ENCODE measurements at places on chromosomes 7 and 10.
A peak's percentile ranks its signal among the peaks of the same experiment; 100 is the strongest.

DNA sequence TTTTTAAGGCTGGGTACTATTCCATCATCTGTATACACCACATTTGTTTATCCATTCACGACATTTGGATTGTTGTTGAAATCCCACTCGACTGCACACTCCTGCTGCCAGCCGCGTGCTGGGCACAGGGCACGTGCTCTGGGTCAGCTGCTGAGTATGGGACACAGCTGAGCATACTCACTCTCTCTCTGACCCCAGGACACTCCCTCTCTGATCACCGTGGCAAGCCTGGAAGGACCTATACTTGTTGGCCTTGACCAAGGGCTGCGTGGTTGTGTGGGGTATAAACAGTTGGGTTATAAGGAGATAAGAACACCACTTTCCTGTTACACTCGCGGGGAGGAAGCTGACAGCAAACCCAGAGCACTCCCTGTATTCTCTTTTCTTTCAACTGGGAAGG lies 153.0 kb upstream of the RHEB start:
- DNase-seq = no peak

- DNase-seq = no peak
Measured at GRCh38 chr7:51198654-51199053, 118.0 kb downstream of the COBL start.

GRCh38 chr7:78224923-78225322 lies 426.4 kb downstream of the PHTF2 start:
- no peak for DNase-seq

GRCh38 chr7:130985361-130985760 lies 251.4 kb upstream of the KLF14 start:
- no peak for DNase-seq

- no peak for DNase-seq
Measured at GRCh38 chr7:69992938-69993337, 394.7 kb downstream of the AUTS2 start.

DNA sequence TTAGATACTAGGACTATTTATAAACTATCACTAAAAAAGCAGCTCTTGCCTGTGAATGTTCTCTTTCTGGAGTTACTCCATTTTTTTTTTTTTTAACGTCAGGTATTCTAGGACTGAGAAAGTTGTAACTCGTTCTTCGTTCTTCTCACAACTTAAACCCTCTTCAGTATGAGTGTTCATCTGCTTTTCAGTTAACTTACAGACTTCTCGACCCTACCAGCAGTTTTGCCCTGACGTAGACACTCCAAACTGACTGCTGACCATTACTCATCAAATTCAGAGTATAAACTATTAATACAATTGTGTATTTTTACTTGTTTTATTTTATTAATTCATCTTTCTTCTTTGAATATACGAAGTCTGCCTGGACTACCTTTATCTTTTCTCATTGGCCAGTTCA lies 353.1 kb downstream of the GPR37 start:
- DNase-seq = no peak

DNA sequence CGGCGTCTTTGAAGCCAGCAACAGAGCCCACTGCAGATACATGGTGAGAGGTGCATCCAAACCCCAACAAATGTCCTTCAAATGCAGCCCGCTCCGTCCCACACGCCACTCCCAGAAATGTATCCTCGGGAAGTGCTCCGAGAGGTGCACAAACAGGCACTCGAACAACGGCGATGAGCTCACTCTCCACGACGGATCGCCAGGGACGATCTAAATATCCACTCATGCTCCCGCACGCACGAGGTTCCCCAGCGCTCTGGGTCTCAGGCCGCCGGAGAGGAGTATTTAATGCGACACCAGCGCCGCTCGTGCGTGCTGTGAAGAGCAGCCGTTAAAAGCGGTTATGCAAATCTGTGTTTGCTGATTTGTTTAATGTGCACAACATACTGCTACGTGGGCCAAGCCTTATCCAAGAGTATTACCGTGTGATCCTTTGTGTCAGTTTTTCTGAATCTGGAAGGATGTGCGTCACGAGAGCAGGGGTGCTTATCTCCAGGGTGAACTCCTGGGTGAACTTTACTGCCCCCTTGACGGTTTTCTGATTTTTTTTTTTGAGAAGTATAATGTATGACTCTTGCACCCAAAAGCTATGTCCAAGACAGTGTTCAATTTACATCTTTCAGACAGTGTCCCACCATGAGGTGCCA lies 48.5 kb upstream of the PPP2R2D start:
- no peak for DNase-seq

GRCh38 chr10:87847550-87847949 lies 15.8 kb downstream of the KLLN start:
- DNase-seq = no peak

DNA sequence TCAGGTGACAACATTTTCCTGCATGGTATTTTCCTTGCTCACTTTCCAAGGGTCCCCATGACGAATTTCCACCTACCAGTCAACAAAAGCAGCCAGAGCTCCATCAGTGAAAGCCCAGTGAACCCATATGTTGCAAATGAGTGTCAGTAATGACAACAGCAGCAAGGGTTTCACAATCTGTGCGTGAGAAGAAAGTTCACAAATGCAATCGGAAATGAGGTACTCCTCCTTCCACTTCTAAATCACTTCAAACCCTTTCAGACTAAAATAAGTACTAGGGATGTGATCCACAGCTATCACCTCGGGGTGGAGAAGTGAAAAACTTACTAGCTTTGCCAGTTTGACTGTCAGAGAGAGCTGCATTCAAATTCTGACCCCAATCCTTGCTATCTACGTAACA lies 55.6 kb upstream of the BET1 start:
- no peak for DNase-seq

- no peak for DNase-seq
Measured at GRCh38 chr7:74164985-74165456, 9.1 kb upstream of the EIF4H start.

- DNase-seq = no peak
Measured at GRCh38 chr10:76115131-76115470, 683.7 kb downstream of the LRMDA start.

GRCh38 chr7:130369110-130369711 lies 11.1 kb upstream of the CPA1 start:
- peak; percentile 37 for DNase-seq

GRCh38 chr10:48935577-48935976 lies 4.1 kb downstream of the LRRC18 start:
- no peak for DNase-seq

- DNase-seq = peak; percentile 21
Measured at GRCh38 chr10:132519382-132520176, 18.0 kb upstream of the INPP5A start.

DNA sequence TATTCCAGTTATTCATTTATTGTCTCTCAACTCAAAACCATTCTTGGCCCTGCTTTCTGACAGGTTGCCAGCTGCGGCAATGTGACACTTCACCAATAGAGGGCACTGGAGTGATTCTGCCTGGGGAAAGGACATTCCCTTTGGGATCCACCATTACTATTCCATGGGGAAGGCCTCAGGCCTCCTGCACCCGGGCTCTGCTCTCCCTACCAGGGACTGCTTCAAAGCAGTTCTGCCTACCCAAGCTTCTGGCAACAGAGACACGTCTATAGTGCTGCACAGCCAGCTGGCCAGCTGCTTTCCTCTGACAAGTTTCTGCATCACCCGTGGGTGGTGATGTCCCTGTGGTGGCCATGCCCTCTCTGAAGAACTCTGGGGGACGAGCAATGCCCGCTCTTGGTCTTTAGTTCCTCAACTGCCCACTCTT lies 163.8 kb downstream of the ELMO1 start:
- no peak for DNase-seq

- DNase-seq = peak; percentile 55
Measured at GRCh38 chr7:108094933-108095710, 35.0 kb downstream of the LAMB4 start.

DNA sequence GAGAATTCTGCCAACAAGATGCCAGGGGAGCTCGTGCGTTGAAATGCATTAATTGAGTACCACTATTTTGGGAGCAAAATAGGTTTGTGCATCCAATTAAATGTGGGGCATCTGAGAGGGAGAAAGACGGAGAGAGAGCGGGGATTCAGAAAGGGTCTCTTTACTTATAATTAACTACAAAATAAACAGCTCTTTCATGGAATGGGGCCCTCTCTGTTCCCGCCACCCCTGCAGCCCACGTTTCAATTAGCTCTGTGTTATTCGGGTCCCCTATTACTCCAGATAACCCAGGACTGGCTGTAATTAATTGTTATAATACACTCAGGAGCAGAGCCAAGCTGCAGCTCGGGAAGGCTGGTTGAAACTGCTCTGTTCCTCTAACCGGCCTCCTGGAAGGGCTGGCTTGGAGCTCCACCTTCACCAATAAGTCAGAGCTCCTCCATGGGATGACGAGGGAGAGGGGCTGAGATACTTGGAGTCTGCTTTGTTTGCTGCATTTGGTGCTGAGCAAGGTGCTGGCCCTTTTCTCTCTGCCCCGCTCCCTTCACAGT lies 67.8 kb downstream of the CARD11 start:
- DNase-seq = no peak

- DNase-seq = no peak
Measured at GRCh38 chr10:78890506-78890905, 178.3 kb upstream of the ZMIZ1 start.

- DNase-seq = no peak
Measured at GRCh38 chr7:46864716-46865115, 717.2 kb downstream of the TNS3 start.

GRCh38 chr10:605632-606325 lies 83.7 kb downstream of the DIP2C start:
- no peak for DNase-seq

GRCh38 chr7:41685684-41686083 lies 17.2 kb downstream of the INHBA start:
- no peak for DNase-seq

DNA sequence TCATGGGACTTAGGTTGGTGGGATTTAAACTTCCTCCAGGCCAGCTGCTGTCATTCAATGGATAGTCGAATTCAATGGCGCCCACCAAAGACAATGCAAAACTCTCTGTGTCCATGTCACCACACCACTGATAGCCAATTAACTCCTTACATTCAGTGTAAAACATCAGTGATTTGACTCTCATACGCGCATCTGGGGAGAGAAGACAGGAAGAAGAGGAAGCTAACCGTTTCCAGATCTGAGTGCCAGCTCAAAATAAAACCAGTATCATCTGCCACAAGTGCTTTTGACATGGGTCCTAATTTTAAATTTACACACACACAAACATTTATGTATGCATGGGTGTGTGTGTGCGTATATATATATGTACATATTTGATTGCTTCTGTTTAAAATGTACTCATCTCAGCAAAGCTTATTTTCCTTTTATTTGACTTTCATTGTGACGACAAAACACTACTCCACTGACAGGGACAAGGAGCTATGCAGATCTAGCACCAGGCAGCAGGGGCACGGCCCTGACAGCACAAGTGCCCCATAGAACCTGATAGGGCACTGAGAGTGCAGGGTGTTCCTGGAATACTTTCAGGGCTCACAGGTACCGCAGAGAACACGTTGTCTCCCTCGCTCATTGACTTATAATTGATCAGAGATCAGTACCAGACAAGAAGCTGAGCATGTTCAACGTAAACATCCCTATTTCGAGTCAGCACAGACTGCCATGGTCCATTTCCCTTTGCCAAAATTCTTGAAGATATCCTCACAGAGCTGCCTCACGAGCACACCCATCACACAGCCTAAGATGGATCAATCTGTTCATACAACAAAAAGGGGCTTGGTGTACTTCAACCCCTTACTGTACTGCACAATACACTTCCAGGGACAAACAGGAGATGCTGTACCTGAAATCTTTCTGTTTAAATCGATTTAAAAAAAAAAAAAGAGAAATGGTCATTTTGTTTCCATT lies 176.1 kb downstream of the COBL start:
- no peak for DNase-seq

DNA sequence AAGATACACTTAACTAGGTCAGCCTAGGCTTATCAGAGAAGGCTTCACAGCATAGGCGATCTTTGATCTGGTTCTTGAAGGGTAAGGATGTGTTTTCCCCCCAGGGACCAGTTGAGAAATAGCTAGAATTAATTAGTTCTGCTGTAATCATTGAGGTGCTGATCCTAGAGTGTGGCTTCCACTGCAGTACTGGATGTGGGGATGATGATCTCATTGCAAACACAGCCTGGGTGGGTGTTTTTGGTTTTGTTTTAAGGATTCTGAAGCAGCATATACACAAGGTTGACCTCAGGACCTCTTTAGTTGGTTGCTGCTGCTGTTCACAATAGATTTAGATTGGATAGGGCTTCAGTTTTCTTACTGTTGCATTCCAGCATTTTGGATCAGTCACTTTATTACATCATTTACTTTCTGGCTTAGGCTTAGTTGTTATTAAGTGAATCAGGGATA lies 159.7 kb downstream of the AUTS2 start:
- no peak for DNase-seq

DNA sequence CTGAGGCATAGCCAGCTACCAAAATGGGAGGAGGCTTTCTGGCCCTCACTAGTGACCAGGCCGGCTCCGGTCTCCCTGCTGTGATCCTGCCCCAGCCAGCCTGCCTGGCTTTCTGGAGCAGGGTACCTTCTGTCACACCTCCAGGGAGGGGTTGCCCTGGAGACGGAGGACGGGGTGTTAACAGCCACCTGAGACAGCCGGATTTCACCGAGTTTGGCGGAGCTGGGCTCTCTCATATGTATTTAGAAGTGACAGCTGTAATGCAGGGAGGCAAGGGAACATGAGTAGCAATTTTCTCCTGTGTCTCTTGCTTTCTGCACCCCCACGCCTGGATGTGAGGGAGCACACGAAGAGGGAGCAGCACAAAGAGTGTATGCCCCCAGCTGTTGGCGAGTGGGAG lies 473.3 kb downstream of the PLXNA4 start:
- no peak for DNase-seq

DNA sequence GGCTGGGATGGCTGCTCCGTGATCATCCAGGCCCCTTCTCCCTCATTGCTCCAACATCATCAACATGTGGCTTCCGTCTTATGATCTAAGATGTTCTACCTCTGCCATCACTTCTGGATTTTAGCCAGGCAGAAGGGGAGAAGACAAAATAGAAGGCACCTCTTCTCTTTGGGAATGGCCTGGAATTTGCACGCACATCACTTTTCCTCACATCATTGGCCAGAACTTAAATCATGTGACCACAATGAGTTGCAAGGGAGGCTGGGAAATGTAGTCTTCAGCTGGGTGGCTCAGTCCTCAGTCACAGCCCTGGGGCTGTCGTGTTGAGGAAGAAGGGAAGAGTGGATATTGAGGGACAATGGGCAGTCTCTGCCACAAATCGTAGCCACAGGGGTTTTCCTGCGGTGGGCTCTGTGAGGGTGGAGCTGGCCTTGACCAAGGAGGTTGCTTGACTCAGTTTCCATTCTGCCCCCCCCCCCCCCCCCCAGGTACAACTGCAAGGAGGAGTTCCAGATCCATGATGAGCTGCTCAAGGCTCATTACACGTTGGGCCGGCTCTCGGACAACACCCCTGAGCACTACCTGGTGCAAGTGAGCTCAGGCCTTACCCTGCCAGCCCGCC lies 50.3 kb downstream of the PALD1 start:
- DNase-seq = no peak
